ENCODE measurements at places on chromosomes 16 and 17. TPM values are rescaled to one million over a fixed set of nuclear protein-coding genes. Genes with fewer than 3 reads are reported as not detected.

The AATK gene
- polyA plus RNA-seq: 0.21 TPM

The CALB2 gene
- 0.24 TPM for polyA plus RNA-seq

The ALOX12 gene
- not detected for polyA plus RNA-seq

The PYDC1 gene
- not detected for polyA plus RNA-seq

The CCR7 gene
- 0.22 TPM for polyA plus RNA-seq

The RSKR gene
- polyA plus RNA-seq: 5.9 TPM

The VASN gene
- polyA plus RNA-seq: 87.2 TPM

The TAT gene
- not detected for polyA plus RNA-seq

The KCTD11 gene
- 16.4 TPM for polyA plus RNA-seq

DNA sequence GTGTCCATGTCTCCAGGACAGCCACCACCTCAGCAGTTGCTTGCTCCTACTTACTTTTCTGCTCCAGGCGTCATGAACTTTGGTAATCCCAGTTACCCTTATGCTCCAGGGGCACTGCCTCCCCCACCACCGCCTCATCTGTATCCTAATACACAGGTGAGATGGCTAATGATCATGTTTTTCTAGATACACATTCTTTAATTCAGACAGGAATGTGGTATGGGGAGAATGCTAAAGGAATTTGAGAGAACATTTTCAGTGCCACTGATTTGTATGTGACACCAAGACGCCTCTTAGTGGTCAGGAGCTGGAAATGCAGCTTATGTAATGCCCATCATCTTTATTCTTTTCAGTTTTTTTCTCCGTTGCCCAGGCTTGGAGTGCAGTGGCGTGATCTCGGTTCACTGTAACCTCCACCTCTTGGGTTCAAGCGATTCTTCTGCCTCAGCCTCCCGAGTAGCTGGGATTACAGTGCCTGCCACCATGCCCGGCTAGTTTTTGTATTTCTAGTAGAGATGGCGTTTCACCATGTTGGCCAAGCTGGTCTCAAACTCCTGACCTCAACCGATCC lies 8.9 kb upstream of the RAPGEFL1 start:
- no peak overlapping the region for H3K27ac ChIP-seq
- H3K36me3 ChIP-seq: peaks cover 61% of the 10 kb centered on the region
- H3K27me3 ChIP-seq: no peaks in the 10 kb centered on the region
- peaks cover 6% of the 10 kb centered on the region for H3K4me1 ChIP-seq
- DNase-seq: peak; percentile 69

- H3K4me1 ChIP-seq: no peaks in the 10 kb centered on the region
- no peak overlapping the region for H3K4me3 ChIP-seq
- H3K27me3 ChIP-seq: no peaks in the 10 kb centered on the region
These were observed 29.9 kb downstream of the PLCG2 start for GRCh38 chr16:81808933-81809480.

DNA sequence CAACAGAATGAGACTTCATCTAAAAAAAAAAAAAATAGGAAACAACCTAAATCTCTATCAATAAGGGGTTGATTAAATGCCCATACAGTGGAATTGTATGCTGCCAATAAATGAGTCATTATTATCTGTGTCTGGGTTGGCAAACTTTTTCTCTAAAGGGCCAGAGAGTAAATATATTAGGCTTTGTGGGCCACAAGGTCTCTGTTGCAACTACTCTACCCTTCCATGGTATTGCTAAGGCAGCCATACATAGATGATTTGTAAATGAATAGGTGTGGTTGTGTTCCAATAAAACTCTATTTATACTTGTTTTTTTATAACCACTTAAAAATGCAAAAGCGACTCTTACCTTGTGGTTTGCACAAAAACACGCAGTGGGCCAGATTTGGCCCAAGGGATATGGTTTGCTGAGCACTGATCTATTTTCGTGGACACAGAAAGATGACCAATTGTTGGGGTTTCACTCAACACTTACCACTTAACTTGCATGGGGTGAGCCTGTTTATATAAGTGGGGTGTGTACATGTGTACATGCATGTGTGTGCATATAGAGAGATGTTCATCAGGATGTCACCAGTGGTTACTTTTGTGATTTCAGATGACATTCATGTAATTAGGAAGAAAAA lies 12.4 kb upstream of the IL4R start:
- no peak for DNase-seq
- H3K4me3 ChIP-seq: no peak overlapping the region
- no peaks in the 10 kb centered on the region for H3K36me3 ChIP-seq
- H3K27me3 ChIP-seq: no peaks in the 10 kb centered on the region
- no peak overlapping the region for H3K27ac ChIP-seq

- peaks cover 95% of the 10 kb centered on the region for H3K27me3 ChIP-seq
- H3K36me3 ChIP-seq: no peaks in the 10 kb centered on the region
- no peak for DNase-seq
- no peaks in the 10 kb centered on the region for H3K4me1 ChIP-seq
- H3K27ac ChIP-seq: no peak overlapping the region
These were observed 50.7 kb upstream of the TAC4 start for GRCh38 chr17:49898366-49899190.

GRCh38 chr16:25553711-25554436 lies 137.9 kb upstream of the HS3ST4 start:
- DNase-seq: peak; percentile 17
- H3K27ac ChIP-seq: no peak overlapping the region
- H3K4me3 ChIP-seq: no peak overlapping the region
- no peaks in the 10 kb centered on the region for H3K27me3 ChIP-seq
- H3K36me3 ChIP-seq: no peaks in the 10 kb centered on the region

DNA sequence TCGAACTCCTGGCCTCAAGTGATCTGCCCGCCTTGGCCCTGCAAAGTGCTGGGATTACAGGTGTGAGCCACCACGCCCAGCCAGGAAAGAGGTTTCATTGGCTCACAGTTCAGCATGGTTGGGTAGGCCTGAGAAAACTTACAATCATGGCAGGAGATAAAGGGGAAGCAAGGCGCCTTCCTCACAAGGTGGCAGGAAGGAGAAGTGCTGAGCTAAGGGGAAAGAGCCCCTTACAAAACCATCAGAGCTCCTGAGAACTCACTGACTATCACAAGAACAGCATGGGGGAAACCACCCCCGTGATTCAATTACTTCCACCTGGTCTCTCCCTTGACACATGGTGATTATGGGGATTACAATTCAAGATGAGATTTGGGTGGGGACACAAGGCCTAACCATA lies 411.7 kb upstream of the ZFHX3 start:
- H3K27me3 ChIP-seq: no peaks in the 10 kb centered on the region
- H3K4me1 ChIP-seq: no peaks in the 10 kb centered on the region
- no peak overlapping the region for H3K4me3 ChIP-seq
- no peak overlapping the region for H3K27ac ChIP-seq
- no peak for DNase-seq

- H3K27ac ChIP-seq: no peak overlapping the region
- H3K4me1 ChIP-seq: no peaks in the 10 kb centered on the region
- no peak for DNase-seq
- H3K27me3 ChIP-seq: peaks cover 13% of the 10 kb centered on the region
These were observed 4.2 kb downstream of the BTBD17 start for GRCh38 chr17:74357466-74357809.

DNA sequence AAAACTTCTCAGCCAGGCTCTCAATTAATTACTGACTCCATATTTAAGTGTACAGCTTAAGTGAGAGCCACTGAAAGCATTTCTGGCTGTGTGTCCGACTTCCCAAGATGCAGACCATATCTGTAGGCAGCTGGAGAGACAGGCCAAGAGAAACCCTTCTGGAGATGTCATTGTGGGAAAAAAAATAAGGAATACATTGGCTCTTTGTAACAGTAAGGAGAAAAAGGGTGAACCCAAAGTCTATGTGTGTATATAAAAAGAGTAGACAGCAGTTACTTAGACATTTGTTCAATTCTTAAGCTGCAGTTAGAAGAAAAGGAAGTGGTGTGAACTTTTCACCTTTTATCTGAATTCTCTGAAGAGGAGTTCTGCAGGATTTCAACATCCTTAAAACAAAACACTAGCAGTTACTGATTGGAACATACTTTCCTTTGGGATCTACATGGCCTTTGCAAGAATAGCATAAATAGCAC lies 21.7 kb downstream of the FAM117A start:
- H3K27me3 ChIP-seq: peaks cover 10% of the 10 kb centered on the region
- no peak overlapping the region for H3K4me3 ChIP-seq
- no peaks in the 10 kb centered on the region for H3K36me3 ChIP-seq
- DNase-seq: peak; percentile 34

DNA sequence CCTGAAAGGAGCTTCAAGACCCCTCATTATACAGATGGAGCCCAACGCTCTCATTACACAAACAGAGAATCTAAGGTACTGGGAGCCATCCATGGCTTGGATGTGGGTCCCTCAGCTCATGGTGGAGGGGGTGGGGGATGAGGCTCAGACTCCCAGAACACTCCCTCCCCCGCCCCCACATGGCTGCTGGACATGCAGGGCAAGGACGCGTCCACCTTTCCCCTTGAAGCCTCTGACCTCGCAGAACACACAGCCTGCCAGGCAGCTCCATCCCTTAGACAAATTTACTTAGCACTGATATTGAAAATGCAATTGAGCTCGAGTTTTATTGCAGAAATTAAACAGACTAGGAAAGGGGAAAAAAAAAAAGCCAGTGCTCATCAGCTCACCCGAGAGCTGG lies 203.9 kb downstream of the ZNF423 start:
- H3K4me1 ChIP-seq: no peaks in the 10 kb centered on the region
- no peaks in the 10 kb centered on the region for H3K36me3 ChIP-seq
- H3K27ac ChIP-seq: no peak overlapping the region
- no peak overlapping the region for H3K4me3 ChIP-seq
- H3K27me3 ChIP-seq: peaks cover 16% of the 10 kb centered on the region
- DNase-seq: no peak

DNA sequence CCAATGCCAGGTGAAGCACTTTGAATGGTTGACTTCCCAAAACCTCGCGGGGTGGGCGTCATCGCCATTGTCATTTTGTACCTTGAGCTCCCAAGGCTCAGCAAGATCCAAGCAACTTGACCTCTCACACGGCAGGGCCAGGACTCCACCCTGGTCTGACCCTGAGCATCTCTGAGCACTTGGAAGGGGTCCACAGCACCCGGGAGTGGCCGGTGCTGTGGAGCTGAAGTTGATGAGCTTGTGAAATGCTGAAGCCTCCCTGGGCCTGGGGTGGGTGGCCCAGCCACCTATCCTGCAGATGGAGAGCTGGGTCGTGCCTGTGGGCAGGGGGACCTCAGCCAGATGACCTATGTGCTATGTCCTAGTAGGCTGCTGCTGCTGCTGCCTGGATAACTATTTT lies 283.3 kb upstream of the FOXF1 start:
- H3K36me3 ChIP-seq: no peaks in the 10 kb centered on the region
- H3K27me3 ChIP-seq: no peaks in the 10 kb centered on the region
- peaks cover 18% of the 10 kb centered on the region for H3K4me1 ChIP-seq
- H3K27ac ChIP-seq: no peak overlapping the region
- no peak overlapping the region for H3K4me3 ChIP-seq

DNA sequence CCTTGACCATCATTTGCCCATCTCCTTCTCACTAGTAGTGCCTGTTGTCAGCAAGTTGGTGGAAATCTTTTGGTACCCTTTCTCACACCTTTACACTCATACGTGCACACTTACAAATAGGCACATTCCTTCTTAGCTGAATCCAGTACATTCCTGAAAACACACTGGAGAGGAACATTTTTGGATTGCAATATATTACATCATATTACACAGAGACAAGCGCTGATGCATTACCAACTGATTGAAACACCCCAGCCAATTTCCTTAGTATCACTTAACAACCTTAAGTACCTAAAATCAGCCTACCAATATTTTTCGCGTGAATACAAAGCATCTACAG lies 64.1 kb downstream of the PLCG2 start:
- no peak for DNase-seq
- no peak overlapping the region for H3K27ac ChIP-seq
- no peaks in the 10 kb centered on the region for H3K36me3 ChIP-seq
- peaks cover 3% of the 10 kb centered on the region for H3K27me3 ChIP-seq

GRCh38 chr16:51120730-51121347 lies 30.2 kb downstream of the SALL1 start:
- H3K4me1 ChIP-seq: no peaks in the 10 kb centered on the region
- H3K36me3 ChIP-seq: no peaks in the 10 kb centered on the region
- H3K4me3 ChIP-seq: no peak overlapping the region
- peaks cover 36% of the 10 kb centered on the region for H3K27me3 ChIP-seq
- no peak for DNase-seq
- H3K27ac ChIP-seq: no peak overlapping the region

- H3K27me3 ChIP-seq: peaks cover 33% of the 10 kb centered on the region
- no peak overlapping the region for H3K4me3 ChIP-seq
- peak; percentile 55 for DNase-seq
- no peak overlapping the region for H3K27ac ChIP-seq
- H3K36me3 ChIP-seq: no peaks in the 10 kb centered on the region
These were observed 64.1 kb upstream of the CACNG4 start for GRCh38 chr17:66900126-66901010.

GRCh38 chr16:84532855-84533486 lies 28.5 kb upstream of the MEAK7 start:
- H3K4me1 ChIP-seq: peaks cover 16% of the 10 kb centered on the region
- no peaks in the 10 kb centered on the region for H3K36me3 ChIP-seq
- no peaks in the 10 kb centered on the region for H3K27me3 ChIP-seq
- H3K27ac ChIP-seq: peak overlapping the region; percentile 85
- H3K4me3 ChIP-seq: no peak overlapping the region
- DNase-seq: no peak

DNA sequence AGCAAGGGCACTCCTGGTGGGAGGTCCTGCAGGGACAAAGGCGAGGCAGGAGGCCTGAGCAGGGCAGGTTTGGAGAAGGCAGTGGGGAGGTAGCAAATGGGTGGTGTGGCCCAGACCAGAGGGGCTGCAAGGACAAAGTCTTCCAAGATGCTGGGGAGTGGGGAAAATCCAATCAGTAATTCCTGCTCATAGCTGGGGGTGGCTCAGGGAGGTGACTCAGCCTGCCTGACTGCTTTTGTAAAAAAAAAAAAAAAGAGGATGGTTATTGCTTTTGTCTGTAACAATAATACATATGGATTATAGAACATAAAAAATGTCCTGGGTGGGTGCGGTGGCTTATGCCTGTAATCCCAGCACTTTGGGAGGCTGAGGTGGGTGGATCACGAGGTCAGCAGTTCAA lies 5.2 kb downstream of the IL34 start:
- H3K27me3 ChIP-seq: no peaks in the 10 kb centered on the region
- H3K4me1 ChIP-seq: peaks cover 3% of the 10 kb centered on the region
- no peak overlapping the region for H3K27ac ChIP-seq
- H3K36me3 ChIP-seq: no peaks in the 10 kb centered on the region

GRCh38 chr17:17737961-17738894 lies 57.0 kb downstream of the RAI1 start:
- peaks cover 49% of the 10 kb centered on the region for H3K4me1 ChIP-seq
- no peak overlapping the region for H3K4me3 ChIP-seq
- H3K27ac ChIP-seq: 0 out of 2 replicates have a peak overlapping the region, but pooled peaks have one; percentile 17
- no peaks in the 10 kb centered on the region for H3K27me3 ChIP-seq
- H3K36me3 ChIP-seq: peaks cover 3% of the 10 kb centered on the region
- no peak for DNase-seq
